Stimulated activated CD8-positive, alpha-beta memory T cell treated with anti-CD3 and anti-CD28 coated beads, Interleukin-4, amount 100 ng/mL, for 4 hours (primary cell): ENCODE measurements at places on chromosomes 7 and 10.

- DNase-seq, result no peak
These were observed 27.0 kb upstream of the FRAT2 start for GRCh38 chr10:97361537-97361901.

GRCh38 chr10:100826031-100826651 is 80.8 kb downstream of the PAX2 start:
- no peak for DNase-seq

DNA sequence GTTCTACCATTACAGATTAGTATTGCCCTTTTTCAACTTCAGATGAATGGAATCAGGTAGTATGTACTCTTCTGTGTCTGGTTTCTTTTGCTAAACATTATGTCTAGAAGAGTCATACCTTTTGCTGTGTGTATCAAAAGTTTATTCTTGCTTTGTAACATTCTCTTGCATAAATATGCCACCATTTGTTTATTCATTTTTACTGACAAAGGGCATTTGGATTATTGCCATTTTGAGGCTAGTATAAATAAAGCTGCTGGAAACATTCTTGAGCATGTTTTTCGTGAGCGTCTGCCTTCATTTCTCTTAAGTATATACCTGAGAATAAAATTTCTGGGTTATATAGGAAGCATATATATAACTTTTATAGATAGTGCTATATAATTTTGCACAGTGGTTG is 121.7 kb upstream of the CSTF2T start:
- DNase-seq, result no peak

DNA sequence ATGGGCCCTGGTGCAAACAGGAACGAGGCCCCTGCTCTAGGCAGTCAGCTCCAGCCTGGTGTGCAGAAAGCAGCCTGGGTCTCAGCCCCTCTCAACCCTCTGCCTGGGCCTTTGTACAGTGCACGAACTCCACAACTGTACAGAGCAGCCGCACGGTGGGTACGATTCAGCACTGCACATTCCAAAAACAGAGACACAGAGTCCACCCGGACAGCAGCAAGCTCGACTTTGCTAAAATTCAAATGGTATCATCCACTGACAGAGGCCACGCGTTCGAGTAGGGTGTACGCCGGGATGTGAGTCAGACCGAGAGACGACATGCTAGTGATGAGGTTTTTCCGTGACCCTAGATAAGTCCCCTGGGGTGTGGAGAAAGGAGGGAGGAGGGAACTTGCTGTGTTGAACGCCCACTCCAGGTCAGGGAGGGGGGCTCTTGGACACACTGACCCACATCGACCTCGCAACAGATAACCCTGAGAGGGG is 65.6 kb upstream of the PDGFA start:
- DNase-seq, result no peak

DNA sequence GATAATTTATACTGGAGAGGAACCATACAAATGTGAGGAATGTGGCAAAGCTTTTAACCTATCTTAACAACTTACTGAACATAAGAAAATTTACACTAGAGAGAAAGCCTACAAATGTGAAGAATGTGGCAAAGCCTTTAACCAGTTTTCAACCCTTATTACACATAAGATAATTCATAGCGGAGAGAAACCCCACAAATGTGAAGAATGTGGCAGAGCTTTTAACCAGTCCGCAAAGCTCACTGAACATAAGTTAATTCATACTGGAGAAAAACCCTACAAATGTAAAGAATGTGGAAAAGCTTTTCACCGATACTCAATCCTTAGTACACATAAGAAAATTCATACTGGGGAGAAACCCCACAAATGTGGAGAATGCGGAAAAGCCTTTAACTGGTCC is 37.9 kb downstream of the ZNF138 start:
- no peak for DNase-seq

DNA sequence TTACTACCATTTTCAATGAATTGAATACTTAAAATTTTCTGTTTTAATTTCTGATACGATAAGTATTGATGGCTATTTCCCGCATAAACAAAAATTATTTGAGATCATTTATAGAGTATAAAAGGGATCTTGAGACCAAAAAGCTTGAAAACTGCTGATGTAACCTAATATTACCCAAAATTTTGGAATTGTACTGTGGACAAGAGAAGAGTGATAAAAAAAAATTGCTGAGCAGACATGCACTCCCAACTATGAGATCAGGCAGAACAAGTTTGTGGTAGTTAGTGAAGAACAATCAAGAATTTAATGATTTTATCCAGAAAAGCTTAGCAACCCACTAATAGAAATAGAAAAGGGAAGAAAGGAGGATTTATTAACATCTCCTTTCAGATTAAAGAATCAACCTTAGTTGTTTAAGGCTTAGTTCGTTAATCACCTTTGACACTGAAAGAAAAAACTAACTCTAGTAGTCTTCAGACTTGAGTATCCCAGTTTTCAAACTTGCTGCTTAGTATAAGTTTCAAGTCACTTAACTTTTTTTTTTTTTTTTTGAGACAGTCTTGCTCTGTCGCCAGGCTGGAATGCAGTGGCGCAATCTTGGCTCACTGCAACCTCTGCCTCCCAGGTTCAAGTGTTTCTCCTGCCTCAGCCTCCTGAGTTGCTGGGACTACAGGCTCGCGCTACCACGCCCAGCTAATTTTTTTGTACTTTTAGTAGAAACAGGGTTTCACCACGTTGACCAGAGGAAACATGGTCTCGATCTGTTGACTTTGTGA is 50.6 kb upstream of the ZC3HAV1 start:
- DNase-seq, result no peak

GRCh38 chr10:11949152-11949551 is 93.5 kb downstream of the UPF2 start:
- DNase-seq, result no peak

GRCh38 chr10:106872176-106872575 is 292.3 kb downstream of the SORCS1 start:
- DNase-seq, result no peak

- DNase-seq, result no peak
These were observed 39.5 kb downstream of the ESYT2 start for GRCh38 chr7:158789842-158790241.

DNA sequence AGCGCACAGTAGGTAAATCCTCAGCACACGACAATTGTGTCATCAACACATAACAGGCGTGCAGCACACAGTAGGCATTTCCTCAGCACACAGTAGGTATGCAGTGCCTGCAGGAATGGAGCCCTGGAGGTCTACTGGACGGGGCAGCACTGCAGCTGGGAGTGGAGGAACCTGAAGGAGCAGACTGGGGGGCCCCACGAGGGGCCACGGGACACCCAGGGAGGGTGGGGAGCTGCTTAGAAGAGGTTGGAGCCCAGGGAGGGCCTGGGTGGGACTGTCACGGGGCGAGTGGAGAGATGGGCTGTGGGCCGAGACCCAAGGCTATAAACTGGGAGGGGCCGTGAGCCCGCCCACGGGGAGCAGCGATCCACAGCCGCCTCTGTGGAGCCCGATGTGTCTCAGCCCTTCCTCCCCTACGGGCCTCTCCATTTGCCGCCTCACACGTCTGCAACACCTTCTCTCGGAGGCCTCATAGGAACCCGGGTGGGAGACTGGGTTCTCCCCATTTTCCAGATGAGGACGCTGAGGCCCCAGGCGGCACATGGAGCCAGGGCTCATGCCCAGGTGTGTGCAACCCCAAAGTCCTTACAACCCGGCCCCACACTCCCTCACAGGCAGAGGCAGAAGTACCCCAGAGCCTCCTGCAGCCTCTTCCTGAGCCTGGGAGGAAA is 101.5 kb downstream of the MICALL2 start:
- no peak for DNase-seq

DNA sequence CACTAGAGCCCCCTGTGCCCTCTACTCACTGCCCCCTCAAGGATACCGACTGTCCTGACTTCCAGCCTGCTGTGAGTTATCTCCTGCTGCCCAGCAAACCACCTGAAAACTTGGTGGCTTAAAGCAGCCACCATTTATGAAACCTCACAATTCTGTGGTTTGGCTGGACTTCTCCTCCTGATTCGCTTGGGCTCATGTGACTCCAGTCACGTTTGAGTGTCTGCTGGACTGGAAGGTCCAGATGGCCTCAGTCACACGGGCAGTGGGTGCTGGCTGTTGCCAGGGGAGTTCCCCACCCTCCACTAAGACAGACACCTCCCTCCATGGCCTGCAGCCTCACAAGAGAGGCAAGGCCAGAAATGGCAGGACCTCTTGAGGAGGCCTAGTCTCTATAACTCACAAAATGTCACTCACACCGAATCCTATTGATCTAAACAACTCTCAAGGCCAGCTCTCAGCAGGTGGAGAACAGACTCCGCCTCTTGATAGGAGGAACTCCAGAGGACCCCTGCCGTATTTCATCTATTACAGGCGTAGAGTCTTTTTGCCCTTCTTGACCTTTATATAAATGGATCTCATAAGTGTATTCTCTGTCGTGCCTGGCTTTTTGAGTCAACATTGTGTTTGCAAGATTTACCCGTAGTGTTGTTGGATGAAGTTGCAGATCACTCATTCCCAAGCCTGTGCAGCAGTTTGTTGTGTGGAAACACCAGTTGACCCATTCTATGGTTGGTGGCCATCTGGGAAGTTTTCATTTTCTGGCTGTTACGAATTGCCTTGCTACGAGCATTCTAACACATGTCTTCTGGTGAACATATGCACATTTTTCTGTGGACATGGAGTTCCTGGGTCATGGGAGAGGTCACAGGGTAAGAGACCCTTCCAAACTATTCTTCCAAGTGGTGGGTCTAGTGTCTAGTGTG is 48.3 kb downstream of the ZMIZ1 start:
- no peak for DNase-seq

- no peak for DNase-seq
These were observed 3.2 kb upstream of the VSTM4 start for GRCh38 chr10:49118430-49119074.

DNA sequence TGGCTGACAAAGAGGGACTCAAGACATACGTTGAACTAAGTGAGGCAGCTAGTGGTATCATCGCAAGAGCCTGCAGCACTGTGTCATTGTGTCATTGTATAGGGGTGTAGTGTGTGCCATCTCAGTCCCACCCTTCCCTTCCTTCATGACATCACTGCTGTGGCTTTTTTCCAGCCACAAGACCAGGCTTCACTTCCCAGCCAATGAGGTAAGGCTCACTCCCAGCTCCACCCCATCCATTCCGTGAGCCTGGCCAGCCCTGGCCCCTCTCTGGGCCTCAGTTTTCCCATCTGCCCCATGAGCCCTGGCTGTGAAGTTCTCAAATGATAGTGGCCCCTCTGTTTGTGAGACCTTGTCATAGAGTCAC is 134.3 kb upstream of the ZMIZ1 start:
- no peak for DNase-seq

- DNase-seq, result no peak
These were observed 20.5 kb downstream of the GRID1 start for GRCh38 chr10:86345859-86346798.

- DNase-seq, result no peak
These were observed 119.5 kb upstream of the PRSS1 start for GRCh38 chr7:142629588-142630260.

DNA sequence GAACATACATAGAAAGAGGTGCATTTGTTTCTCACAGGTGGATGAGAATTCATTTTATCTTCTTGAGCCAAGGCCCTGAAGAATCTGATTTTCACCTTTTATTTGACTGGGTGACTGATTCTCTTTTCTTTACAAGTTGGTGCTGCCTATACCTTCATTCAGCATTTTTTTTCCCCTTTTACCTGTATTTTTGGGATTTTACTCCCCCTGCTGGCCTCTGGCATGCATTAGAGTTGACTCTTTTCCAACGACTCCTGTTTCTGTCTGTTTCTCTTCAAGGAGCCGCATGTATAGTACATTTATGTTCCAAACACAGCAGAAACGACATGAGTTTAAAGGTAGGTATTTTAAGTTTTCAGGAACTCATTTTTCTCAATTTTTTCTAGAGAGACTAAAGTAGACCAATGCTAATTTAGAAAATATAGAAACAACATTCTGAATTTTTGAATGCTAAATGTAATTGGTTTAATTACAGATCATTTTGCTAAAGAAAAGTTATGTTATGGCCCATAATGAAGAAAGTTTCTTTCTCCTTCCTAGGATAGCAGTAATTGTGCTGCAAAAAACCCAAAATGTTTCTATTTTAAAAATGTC is 149.8 kb upstream of the HDAC9 start:
- no peak for DNase-seq

DNA sequence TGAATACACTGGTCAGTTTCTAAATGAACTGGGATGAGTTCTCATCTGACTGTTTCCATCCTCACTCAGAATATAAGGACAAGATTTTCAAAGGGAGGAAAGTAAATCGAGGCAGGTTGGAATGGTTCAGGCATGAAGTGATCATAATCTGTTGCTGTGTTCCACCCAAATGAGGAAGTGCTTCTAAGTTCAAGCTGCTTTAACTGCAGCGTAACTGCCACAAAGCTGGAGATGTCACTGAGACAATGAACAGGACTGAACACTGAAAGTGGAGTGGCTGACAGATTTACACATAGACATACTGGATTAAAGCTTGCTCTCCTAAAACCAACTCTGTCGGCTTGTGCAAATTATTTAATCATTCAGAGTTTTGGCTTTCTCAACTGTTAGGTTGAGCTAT is 66.6 kb downstream of the GPR37 start:
- DNase-seq, result no peak

GRCh38 chr10:27372095-27372494 is 131.5 kb upstream of the ACBD5 start:
- DNase-seq, result no peak

DNA sequence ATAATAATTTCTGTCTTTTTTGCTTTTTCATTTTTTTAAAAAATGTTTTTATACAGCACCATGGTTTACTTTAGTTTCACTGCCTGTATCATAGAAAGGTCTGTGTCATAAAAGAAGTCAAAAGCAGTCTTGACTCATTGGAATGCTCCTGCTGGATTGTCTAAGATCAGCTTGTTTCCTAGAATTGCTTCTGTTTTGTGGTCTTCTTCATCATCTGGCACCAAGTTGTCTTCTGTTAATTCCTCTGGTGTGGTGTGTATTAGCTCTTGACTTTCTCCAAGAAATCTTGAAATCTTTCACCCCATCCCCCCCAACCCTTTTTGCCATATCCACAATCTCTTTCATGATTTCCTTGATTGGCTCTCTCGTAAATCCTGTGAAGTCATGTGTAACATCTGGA is 250.3 kb upstream of the CXCL12 start:
- DNase-seq, result no peak

GRCh38 chr10:129694184-129694583 is 227.1 kb downstream of the MGMT start:
- no peak for DNase-seq

DNA sequence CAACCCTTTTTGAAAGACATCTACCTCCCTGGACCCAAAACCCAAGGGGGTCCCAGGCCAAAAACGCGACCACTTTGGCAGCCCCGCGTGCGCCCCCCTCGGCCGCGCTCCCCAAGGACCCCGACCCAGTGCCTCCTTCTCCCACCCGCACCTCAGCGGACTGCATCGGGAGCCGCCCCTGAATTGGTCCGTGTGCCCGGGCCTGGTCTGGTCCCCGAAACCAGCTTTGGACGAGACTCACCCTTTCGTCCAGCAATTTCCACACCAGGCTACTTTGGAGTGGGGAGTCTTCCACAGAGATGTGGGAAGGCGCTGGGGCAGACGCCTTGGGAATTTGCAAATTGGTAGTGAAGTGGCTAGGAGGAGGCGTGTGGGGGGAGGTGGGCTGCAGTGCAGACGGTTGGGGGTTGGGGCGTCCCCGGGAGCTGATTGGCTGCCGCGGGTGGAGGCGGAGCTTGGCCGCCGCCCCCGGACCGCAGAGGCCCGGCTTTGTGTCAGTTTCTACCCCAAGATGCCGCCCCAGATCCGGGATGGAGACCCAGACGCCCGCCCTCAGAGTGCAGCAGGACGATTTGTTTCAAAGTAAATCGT is 16.9 kb downstream of the TCAF1 start:
- DNase-seq, result peak; percentile 9
